ENCODE measurements at places on chromosomes 7 and 10. TPM values are rescaled to one million over a fixed set of nuclear protein-coding genes. Genes with fewer than 3 reads are reported as not detected.

GRCh38 chr10:97407211-97407951, 6.2 kb upstream of the RRP12 start:
- DNase-seq: no peak

The CALHM3 gene
- total RNA-seq: 20.3 TPM

The KIAA1549 gene
- total RNA-seq: 24.4 TPM

GRCh38 chr10:123771877-123772644, 105.9 kb downstream of the GPR26 start:
- DNase-seq: no peak

The ZNF722 gene
- not detected for total RNA-seq

The KCNIP2 gene
- total RNA-seq: 1.4 TPM

Data from type B pancreatic cell (in vitro differentiated cells).